Cardiac muscle cell (in vitro differentiated cells and primary cell): ENCODE measurements at places on chromosomes 7 and 10. TPM values are rescaled to one million over a fixed set of nuclear protein-coding genes. Genes with fewer than 3 reads are reported as not detected.

Gene MOSPD3
- total RNA-seq = 30.1 and 36.0 TPM in 2 replicates

Gene FAM180A
- total RNA-seq = not detected in 2 replicates

Gene MBL2
- not detected in 2 replicates for total RNA-seq

Gene PTPRE
- 4.2 and 5.6 TPM in 2 replicates for total RNA-seq

Gene ADRB1
- 0.42 and 0.69 TPM in 2 replicates for total RNA-seq

Gene TRPV5
- total RNA-seq = not detected in 2 replicates

Gene PMS2
- 13.0 and 15.1 TPM in 2 replicates for total RNA-seq

Gene RTKN2
- 1.2 and 4.4 TPM in 2 replicates for total RNA-seq

Gene HTRA1
- total RNA-seq = 139 and 154 TPM in 2 replicates

Gene ACTL6B
- total RNA-seq = not detected in 2 replicates

Gene RSPH10B
- total RNA-seq = 0.14 and 1.3 TPM in 2 replicates

Gene ADARB2
- total RNA-seq = 2.4 and 3.1 TPM in 2 replicates

Gene LIPK
- total RNA-seq = not detected in 2 replicates

Gene H2BK1
- total RNA-seq = not detected in 2 replicates

Gene ADRA2A
- 0.11 and 0.24 TPM in 2 replicates for total RNA-seq

Gene TMEM176B
- total RNA-seq = 25.6 and 30.6 TPM in 2 replicates

Gene GBX1
- 0.36 and 1.6 TPM in 2 replicates for total RNA-seq
